Activated CD4-positive, alpha-beta T cell treated with anti-CD3 and anti-CD28 coated beads for 48 hours (primary cell): ENCODE measurements at places on chromosomes 12 and 14.

GRCh38 chr12:106480251-106480650, 102.6 kb upstream of the RFX4 start:
- DNase-seq: no peak

- DNase-seq: peak; percentile 4
Measured at GRCh38 chr14:77409131-77409533, 14.2 kb downstream of the NOXRED1 start.

GRCh38 chr12:51798501-51798900, 50.0 kb downstream of the FIGNL2 start:
- DNase-seq: no peak

DNA sequence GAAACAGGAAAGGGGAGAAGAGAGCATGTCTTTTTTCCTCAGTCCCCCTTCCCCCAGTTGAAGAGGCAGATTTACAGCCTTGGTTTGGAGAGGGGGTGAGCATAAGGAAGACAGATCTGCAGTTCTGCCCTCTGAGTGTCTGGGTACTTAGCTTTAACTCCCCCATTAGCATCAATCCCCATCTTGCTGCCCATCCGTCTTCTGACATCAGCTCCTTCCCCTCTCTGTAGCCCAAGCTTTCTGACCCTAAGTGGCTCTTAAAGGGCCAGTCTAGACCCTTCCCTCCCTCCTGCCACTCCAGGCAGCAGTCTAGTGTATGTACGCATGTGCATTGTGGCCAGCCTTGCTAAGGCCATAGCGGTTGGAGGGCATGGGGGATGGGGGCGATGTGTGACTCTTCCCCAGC, 7.3 kb downstream of the GPR84 start:
- DNase-seq: no peak

DNA sequence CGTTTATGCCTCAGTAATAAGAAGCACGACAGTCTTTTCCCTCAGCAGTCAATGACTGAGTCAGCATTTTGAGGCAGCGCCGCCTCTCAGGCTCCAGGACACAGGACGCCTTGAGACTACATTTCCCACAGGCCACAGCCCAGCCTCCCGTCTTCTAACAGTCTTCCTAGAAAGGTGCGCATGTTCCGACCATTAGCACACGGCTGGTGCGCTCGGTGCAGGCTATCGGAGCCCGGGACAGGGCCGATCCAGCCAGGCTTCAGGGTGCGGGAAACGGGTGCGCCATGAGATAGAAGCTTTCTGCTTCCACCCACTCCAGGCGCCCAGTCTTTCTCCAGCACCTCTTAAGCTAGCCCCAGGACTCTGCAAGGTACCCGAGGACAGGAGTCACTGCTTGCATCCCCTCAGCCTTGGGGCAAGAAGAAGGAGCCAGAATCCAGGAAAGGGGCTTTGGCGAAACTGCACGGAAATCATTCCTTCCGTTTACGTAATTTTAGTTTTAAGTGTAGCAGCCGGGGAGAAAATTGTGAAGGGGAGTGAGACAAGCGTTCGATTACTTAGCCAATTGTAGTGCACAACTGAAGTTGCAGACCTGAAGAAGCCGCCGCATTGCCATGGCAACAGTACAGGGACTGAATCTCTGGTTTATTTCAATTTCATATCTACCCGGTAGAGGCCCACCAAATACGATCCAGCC, 54.0 kb downstream of the ZNF641 start:
- peak; percentile 70 for DNase-seq

- no peak for DNase-seq
Measured at GRCh38 chr14:103550451-103551337, 11.8 kb downstream of the BAG5 start.

- no peak for DNase-seq
Measured at GRCh38 chr12:85849344-85849743, 13.1 kb upstream of the RASSF9 start.

GRCh38 chr14:36676236-36676635, 14.6 kb downstream of the PAX9 start:
- DNase-seq: no peak

DNA sequence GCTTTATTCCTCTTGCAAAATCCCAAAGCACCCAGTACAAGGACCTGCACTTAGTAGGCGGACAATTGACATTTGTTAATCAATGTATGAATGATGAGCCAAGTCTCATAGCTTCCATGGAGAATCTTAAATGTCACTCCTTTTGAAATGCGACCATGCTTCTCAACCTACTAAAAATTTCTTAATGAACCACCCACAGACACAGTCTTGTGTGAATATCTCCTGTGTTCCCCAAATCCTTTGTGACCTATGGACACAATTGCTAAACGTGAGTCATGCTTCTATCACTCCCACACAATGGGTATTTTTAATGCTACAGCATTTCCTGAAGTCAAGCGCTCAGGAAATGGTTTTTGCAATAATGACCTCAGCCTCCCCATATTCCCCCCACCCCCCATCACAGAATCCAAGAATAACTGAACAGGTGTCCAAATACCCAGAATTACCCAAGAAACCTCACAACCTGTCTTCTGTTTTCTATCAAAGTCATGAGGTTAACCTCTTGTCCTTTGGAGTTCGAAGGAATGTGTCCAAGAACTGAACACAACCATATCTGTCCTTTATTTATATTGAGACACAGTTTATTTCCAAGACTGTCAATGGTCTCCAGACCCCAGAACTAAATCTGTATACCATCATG, 163.6 kb upstream of the PLEKHG7 start:
- no peak for DNase-seq

DNA sequence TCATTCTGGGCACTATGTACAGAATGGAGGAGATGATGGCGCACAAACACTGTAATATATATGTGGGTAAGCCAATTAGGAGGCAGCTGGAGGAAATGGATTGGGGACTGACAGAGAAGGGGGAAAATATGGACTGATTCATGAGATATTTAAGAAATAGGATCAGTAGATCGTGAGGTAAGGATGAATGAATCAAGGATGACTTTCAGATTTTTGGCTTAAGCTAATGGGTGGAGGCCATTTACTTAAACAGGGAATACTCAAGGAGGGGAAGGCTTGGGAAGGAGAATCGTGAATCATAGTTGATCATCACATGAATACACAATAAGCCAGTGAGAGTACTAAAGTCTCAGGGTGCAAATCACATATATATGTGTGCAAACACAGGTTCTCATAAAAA, 11.2 kb upstream of the GNPNAT1 start:
- DNase-seq: no peak

DNA sequence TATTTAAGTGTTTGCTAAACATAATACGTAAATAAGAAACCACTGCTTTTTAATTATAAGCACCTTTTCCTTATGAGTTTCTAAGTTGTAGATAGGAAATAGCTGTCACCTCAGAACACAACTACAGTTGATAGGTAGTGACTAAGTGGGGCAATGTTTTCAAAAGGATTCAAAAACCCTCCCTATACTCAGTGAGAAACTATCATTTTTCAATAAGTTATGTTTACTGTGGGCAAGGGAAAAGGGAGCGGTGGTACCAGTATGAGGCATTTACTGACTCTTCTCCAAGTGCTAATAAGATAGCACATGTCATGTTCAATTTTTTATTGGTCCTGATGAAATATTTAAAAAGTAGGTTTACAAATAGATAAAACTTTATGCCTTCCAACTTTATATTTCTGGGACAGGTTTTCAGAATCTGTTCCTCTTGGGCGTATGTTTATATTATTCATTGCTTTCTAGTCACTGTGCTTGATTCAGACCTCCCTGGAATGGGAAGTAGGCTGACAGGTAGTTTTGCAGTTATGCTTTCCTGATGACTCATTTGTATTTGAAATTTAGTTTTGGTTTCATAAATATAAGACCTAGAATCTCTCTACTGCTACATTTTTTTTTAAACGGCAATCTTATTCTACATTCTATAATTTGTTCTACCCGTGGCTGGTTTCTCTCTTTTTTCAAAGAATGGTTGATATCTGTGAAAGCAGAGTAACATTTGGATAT, 153.1 kb downstream of the TMEM117 start:
- DNase-seq: no peak

DNA sequence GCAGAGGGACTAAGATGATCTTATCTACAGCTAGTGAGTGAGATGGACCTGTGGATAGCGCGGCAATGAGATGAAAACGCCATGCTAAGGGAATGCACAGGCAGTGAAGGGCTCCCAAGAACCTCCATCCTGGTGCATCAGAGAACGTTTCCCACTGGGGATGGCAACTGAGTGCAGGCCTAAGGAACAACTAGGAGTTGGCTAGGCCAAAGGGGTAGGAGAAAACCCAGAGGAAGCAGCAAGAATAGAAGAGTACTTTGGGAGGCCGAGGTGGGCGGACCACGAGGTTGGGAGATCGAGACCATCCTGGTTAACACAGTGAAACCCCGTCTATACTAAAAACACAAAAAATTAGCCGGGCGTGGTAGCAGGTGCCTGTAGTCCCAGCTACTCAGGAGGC, 24.6 kb upstream of the BATF start:
- no peak for DNase-seq

DNA sequence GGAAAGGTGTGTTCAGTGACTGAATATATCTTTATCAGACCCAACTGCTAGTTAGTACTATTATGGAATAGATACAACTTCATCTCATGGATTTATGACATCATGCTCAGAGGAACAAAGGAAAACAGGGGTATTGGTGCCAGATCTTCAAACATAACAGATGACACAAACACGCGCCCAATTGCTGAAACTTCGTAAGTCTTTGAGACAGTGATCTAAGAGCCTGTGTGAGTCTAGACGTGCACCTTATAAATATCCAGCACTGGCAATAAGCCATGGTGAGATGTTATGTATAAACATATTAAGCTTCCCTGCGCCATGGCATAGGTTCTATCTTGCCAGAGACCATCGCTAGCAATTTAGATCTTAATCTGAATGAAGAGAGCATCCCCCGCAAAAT, 42.2 kb upstream of the NR2C1 start:
- DNase-seq: no peak

DNA sequence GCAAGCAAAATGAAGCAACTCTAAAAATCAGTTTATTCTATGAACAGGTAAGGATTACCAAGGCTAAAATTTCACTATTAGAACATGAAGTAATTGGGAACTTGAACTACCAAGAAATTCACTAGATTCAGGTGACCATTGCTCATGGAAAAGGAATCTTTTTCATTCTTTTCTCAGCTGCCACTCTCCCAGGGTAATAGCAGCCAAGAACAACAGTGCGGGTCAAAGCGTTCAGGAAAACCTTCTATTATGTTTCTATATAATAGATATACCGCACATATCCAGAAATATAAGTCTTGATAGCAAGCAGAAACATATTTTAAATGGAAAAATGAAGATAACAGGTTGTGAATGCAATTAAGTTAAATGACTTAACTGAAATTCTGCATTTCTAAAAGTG, 125.6 kb downstream of the NELL2 start:
- DNase-seq: no peak

DNA sequence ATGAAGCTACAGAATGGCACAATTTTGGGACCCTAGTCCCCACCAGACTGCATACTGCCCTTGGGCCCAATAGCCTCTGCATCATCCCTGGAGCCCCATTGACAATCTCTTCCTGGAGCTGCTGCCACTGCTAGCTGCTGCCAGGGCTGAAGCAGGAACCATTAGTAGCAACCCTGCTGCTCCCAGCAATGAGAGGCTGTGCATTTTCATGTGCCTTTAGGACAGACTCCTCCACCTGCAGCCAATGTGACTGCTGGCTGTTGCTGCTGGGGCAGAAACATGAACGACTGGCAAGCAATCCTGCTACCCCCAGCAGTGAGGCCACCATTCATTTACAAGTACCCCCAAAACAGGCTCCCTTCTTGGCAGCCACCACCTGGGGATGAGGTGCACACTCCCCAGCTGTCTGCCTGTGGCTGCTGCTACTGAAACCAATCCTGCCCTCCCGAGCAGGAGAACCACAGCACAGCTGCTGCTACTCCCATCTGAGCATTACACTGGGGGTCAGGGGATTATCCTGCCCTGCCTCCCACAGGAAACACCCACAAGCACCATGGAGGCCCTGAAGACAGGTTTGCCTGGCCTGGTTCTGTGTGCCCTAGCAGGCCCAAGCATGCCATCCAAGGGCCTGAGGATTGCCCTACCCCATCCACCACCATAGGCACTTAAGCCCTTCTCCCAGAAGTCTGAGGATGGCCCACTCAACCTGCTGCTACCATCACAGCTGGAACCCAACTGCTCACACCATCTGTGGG, 181.0 kb downstream of the MYRFL start:
- DNase-seq: no peak

- no peak for DNase-seq
Measured at GRCh38 chr12:20183563-20183962, 184.8 kb upstream of the PDE3A start.

GRCh38 chr12:106142591-106143261, 4.0 kb upstream of the NUAK1 start:
- DNase-seq: no peak

- DNase-seq: peak; percentile 81
Measured at GRCh38 chr12:57214398-57214781, 2.2 kb upstream of the NXPH4 start.

DNA sequence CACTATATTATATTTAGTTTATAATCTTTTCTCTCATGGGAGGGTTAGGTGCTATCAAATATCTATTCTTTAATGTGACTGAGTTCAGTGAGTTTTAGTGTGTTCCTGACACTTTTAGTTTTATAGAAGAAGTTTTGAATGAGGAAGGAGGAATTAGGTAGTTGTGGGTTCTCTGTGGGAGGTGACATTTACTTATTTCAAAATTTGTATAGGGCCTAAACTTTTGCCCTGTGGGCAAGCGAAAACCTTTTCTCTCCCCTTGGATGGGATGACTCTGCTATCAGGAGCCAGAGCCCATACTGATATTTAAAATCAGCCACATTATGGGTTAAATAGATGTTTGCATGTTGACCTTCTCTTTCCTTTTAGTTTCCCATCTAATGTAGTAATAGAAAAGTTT, 43.6 kb downstream of the SPATS2 start:
- DNase-seq: no peak

DNA sequence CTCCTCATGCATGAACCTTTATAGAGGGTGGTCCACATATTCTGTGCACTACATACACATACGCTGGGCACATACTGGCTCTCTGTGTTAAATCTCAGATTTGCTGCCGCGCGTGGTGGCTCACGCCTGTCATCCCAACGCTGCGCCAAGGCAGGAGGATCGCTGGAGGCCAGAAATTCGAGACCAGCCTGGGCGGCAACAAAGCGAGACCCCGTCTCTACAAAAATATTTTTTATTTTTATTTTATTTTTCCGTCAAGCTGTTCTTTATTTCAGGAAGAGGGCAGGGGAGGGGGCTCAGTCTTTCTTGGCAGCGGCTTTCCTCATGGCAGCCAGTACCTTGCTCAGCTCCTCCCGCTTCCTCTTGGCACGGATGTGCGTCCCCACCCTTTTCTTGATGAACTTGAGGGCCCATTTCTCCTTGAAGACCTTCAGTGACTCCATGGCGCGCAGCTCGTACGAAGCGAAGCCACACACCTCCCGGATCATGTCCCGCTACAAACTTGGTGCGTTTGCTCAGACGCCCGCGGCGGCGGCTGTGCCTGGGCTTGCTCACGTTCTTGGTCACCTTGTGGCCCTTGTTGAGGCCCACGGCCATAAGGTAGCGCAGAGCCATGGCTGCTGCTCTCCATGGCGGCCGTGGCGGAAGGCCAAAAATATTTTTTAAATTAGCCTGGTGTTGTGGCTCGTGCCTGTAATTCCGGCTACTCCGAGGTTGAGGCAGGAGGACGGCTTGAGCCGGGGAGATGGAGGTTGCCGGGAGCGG, 3.2 kb downstream of the DCAF4 start:
- DNase-seq: no peak
